ENCODE measurements at places on chromosomes 7 and 10. TPM values are rescaled to one million over a fixed set of nuclear protein-coding genes. Genes with fewer than 3 reads are reported as not detected.

GRCh38 chr7:112147793-112148361 lies 58.3 kb downstream of the DOCK4 start:
- no peak for DNase-seq

GRCh38 chr10:44402465-44403195 lies 17.7 kb upstream of the CXCL12 start:
- no peak for DNase-seq

DNA sequence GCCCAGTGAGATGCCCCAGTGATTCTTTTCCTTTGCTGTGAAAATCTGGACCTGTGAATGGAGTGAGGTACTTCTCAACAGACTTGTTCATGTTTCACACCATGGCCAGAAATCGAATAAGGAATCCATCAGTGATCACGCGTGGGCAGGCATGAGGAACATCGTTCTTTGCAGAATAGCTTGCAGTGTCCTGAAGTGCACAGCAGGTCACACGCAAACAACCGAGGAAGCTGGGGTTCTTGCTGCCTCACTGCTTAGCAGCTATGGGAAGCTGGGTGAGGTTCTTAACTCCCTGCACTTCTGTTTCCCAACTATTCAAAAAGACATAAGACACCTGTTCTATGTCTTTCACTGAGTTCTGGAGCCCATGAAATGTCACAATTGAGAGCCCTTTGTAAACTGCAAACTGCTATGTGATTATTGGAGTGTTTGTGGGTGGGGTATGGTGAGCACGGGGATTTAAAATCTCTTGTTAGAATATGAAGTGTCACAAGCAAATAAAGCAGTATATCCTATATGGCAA lies 253.4 kb downstream of the KIAA1217 start:
- no peak for DNase-seq

PLXNA4 gene
- total RNA-seq = 2.1 TPM

GRCh38 chr10:72085864-72086465 lies 2.4 kb downstream of the SPOCK2 start:
- no peak for DNase-seq

Data from CD8-positive, alpha-beta T cell (primary cell).